Activated T-helper 1 cell treated with Interleukin-2 at 50 U/mL for 16 hours (primary cell): ENCODE measurements at places on chromosomes 1 and 21.

DNA sequence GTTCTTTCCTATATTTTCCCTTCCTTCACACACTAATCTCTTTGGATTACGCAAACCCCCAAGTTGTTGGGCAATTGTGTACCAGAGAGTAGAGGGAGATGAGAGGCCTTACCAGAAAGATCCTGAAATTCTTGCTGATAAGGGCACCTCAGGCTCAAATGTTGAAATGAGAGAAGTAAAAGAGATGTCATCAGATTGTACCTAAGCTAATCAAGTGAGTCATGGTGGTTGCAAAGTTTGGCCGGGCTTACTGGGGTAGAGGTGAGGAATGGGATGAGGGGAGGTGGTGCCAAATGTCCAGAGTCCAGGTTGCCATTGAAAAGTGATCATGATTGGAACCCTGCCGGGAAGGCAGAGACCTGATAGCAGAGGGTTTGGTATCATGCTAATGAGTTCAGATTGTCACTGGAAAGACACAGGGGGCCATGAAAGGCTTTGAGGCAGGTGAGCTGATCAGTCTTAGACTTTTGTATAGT lies 43.1 kb downstream of the OPTC start:
- no peak for DNase-seq

- no peak for DNase-seq
These were observed 74.9 kb downstream of the ROR1 start for GRCh38 chr1:63848733-63849132.

- DNase-seq, result no peak
These were observed 670.5 kb downstream of the KIF26B start for GRCh38 chr1:245825128-245825901.

DNA sequence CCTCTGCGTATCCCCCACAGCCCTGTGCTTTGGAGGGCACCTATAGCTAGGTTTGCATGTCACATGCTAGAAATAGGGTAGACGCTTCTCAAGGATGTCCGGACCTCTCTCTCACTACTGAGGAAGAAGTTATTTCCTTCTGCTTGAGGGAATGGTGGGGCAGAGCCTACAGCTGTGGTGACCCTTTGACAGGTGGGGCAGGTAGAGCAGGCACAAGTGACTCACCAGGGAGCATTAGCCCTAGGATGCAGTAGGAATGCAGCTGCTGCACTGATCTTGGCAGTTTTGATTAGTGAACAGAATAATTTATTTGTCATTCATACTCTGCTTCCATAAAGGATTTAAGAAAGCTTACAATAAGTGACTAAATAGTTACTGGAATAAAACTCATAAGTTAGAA lies 129.6 kb upstream of the HOOK1 start:
- DNase-seq, result no peak

DNA sequence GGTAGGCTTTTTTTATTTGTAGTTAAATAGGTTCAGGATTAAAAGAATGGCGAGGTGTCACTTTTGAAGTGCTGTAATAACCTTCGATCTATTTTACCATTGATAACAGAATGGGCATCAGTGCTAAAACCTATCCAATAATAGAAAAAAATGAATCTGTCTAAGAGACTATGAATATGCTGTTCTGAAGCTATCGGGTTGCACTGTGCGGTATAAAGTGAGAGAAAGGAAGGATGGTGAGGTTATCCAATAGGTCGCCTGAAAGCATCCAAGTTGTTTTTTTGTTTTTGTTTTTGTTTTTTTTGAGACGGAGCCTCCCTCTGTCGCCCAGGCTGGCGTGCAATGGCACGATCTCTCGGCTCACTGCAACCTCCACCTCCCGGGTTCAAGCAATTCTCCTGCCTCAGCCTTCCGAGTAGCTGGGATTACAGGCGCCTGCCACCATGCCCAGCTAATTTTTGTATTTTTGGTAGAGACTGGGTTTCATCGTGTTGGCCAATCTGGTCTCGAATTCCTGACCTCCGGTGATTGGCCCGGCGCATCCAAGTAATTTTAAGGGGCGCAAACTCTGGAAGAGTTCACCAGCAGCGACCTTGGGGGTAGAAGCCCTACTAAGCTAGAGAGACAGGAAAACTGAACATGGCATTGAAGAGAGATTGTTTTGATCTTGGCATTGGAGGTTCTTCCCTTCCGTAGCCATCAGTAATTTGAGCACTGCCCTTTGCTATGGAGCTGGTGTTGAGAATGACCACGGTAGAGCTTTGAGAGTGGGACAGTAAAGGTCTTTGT lies 8.7 kb upstream of the MDM4 start:
- no peak for DNase-seq

GRCh38 chr1:68916221-68916902 lies 419.5 kb upstream of the DEPDC1 start:
- no peak for DNase-seq

- DNase-seq, result no peak
These were observed 5.1 kb upstream of the UTP25 start for GRCh38 chr1:209822706-209823105.

- no peak for DNase-seq
These were observed 145.7 kb upstream of the PRMT6 start for GRCh38 chr1:106910798-106911197.

GRCh38 chr21:34889320-34889675 lies 159.8 kb downstream of the RUNX1 start:
- no peak for DNase-seq

DNA sequence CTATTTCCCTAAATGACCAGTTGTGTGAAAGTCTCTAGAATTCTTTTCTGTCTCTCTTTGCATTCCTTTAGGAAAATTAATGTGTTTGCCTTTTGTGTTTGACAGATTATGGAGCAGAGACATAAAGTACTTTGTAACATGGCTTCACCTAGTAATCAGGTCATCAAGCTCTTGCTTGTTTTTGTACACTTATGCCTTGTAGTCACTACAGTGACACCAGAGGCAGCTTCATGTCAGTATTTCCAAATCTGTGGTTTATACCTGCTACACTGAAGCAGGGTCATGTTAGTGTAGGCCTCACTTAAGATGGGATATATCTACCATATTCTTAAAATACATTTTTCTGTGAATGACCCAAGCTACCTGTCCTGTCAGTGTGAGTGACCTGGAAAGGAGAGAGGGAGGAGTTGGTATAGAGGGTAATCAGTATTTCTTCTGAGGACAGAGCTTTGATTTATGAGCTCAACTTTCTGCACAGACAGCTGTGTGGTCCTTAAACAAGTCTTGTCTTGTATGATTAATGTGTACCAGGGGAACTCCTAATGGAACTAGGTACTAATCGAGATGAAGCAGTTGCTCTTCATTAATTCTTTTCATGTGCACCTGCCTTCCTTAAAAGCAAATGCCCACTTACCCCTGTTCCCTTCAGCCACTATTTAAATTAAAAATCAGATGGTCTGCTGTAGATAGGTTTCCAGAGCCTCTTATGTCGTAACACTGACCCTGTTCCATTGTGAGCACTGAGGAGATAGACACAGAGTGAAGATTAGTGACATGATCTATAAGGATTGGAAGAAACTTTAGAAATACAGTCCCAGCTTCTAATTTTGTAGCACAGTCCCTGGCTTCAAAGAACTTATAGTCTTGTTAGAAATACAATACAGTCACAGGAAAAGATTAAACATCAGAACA lies 45.7 kb downstream of the MACO1 start:
- no peak for DNase-seq

- DNase-seq, result no peak
These were observed 22.1 kb downstream of the TP73 start for GRCh38 chr1:3674100-3675094.

GRCh38 chr1:117674521-117675400 lies 68.9 kb downstream of the TENT5C start:
- peak; percentile 26 for DNase-seq

GRCh38 chr1:220283625-220284024 lies 11.4 kb upstream of the RAB3GAP2 start:
- DNase-seq, result no peak

- no peak for DNase-seq
These were observed 538.4 kb upstream of the NCAM2 start for GRCh38 chr21:20459838-20460237.

DNA sequence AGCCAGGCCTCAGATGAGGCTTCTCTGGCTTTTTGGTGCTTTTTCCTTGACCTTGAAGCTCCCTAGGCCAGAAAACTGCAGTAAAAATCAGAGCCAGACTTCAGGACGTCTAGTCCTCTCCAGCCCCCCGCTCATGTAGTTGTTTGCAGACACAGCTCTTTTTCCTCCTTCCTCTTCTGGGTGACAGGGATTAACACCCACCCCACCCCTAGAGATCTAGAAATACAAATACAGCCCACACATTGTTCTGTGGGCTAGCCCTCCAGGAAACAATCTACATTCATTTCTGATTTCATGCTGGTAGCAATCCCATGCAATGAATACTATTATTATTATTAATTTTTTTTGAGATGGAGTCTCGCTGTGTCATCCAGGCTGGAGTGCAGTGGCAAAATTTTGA lies 9.9 kb upstream of the CLSTN1 start:
- no peak for DNase-seq

GRCh38 chr1:31799196-31799894 lies 16.5 kb downstream of the SPOCD1 start:
- DNase-seq, result no peak

DNA sequence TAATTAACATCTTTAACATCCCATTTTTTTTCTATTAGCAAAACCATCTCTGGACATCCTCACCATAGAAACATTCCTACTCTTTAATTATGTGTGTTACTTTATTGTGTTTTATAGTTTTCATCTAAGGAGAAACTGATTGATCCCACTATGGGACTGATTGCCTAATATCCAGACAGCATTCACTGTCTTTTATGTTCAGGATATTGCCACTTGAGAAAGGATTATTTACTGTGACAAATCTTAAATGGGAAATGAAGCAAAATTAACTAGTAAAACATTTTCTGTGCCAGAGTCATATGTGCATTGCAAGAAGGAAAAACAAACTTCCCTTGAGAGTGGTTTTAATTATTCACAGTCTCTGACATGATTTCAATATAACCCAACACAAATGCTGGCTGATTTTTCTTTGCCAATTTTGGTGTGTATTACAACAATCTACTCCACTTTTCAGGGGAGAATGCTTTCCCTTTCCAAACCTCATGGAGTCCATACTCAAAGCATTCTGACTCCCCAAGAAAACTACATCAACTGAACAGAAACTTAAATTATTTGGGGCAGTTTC lies 15.8 kb upstream of the RGS13 start:
- DNase-seq, result no peak

GRCh38 chr1:26075421-26076144 lies 8.2 kb upstream of the TRIM63 start:
- no peak for DNase-seq

DNA sequence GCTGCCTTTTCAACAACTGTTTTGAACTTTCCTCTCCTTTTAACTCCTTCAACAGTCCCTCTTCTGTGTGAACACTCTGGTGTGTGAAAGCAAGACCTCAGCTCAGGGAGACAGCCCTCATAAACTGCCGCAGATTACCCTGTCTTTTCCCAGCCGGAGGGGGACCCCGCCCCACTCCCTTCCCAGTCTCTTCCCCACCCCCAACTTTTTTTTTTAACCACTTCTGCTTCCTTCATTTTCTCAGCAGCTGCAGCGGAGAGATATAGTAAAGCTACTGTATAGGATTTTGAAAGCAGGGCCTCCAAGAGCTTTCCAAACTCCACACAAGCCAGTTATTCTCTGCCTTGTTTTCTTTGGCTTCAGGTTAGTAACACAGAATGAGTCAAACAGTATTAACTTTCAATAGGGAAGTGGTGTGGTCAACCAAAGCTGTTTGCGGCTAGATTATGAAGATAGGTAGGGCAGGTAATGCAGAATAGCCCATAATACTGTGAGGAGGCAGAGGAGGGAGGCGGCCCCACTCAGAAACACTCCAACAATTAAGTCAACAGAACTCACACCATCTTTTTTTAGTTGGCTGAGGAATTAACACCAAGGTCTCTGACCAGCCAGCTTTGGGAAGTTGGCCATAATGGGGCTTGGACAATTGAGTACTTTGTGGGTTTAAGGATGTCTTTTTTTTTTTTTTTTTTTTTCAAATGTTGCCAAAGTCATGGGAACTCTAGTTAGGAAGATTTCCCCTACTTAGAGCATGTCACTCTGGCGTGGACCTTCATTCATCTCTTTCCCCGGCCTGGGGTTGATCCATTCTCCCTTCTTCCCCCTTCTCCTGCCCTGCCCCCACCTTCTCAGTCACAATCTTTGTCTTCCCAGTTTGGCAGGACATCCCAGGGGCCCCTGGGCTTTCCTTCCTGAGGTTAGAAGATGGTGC lies 177.0 kb downstream of the CLIC6 start:
- DNase-seq, result no peak

GRCh38 chr1:60762176-60762575 lies 320.2 kb upstream of the NFIA start:
- DNase-seq, result no peak

DNA sequence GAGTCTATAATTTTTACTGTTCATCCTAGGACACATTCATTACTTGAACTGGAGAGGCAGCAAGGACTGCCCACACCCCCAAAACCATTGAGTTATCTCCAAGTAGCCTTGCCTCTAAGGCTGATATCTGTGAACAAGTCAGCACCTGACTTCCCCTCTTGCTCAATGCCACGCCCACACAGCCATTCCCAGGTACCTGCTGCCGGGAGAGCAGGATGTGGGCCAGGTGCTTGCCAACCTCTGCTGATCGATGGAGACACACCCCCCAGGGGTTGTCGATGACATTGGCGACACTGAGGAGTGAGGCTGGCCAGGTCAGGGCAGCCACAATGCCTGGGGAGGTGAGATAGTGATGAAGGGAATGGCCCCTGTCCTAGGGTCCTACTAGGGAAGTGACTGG lies 60.1 kb downstream of the TMCO4 start:
- no peak for DNase-seq

- DNase-seq, result no peak
These were observed 1.4 kb upstream of the RGS2 start for GRCh38 chr1:192807211-192808162.

GRCh38 chr1:36304970-36305914 lies 926 bp upstream of the SH3D21 start:
- no peak for DNase-seq

DNA sequence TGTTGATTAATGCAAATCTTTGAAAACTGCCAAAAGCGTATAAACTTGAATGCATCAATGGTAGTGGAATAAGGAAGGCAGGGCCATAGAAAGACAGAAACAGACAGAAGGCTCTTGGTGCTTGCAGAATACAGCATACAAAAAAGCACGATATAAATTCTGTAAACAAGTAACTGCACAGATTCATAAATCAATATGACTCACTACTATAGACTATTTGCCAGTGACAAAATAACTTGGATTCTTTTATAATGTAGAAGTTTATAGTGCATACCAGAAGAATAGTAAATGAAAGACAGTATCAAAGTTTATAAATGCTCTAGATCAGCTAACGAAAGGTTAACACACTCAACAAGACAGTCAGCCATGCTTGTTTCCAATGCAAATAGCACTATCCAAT lies 349.6 kb downstream of the PTBP2 start:
- DNase-seq, result no peak

- DNase-seq, result no peak
These were observed 10.4 kb upstream of the GALE start for GRCh38 chr1:23810818-23811540.

DNA sequence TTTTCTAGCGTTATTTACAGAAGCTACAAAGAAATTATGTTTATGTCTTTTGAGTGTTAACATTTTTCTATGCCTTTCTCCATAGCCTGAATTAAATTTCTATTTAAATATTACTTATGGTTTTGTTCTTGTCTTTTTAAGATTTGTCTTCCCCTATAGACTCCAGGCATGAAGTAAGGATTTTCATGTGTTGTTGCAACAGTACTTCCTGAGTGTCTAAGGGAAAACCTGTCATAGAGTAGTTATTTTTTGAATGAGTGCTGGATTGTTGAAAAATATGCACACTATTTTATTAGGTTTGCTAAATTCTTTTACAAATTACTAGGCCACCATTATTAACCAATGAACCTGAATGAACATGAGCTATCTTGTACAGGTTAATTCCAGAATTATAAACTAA lies 27.1 kb downstream of the SAMSN1 start:
- DNase-seq, result no peak

GRCh38 chr1:231807541-231807940 lies 181.0 kb downstream of the DISC1 start:
- DNase-seq, result no peak
